A673 (cell line): ENCODE measurements at places on chromosomes 7 and 10. TPM values are rescaled to one million over a fixed set of nuclear protein-coding genes. Genes with fewer than 3 reads are reported as not detected.

- H3K4me1 ChIP-seq = peaks cover 12% of the 10 kb centered on the region
- DNase-seq = peak; percentile 8
- no peak overlapping the region for H3K4me3 ChIP-seq
Observed at GRCh38 chr7:111594602-111595001, 32.3 kb upstream of the IMMP2L start.

DNA sequence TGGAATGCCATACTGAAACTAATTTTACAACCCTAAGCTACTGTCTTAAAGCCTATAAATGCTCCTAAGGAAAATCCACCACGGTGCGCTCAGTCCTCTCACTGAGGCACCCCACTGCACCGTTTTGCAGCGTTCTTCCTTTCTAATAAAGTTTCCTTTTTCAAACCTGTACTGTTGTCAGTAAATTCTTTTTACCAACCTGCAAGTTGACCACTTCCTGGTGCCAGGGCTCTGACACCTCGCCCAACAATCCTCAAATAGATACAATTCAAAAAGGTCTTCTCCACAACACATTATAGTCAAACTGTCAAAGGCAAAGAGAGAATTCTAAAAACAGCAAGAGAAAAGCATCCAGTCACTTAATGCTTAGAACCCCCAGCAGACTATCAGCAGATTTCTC lies 42.8 kb downstream of the HERPUD2 start:
- no peaks in the 10 kb centered on the region for H3K27me3 ChIP-seq
- no peak overlapping the region for H3K27ac ChIP-seq
- H3K4me1 ChIP-seq = peaks cover 15% of the 10 kb centered on the region

DNA sequence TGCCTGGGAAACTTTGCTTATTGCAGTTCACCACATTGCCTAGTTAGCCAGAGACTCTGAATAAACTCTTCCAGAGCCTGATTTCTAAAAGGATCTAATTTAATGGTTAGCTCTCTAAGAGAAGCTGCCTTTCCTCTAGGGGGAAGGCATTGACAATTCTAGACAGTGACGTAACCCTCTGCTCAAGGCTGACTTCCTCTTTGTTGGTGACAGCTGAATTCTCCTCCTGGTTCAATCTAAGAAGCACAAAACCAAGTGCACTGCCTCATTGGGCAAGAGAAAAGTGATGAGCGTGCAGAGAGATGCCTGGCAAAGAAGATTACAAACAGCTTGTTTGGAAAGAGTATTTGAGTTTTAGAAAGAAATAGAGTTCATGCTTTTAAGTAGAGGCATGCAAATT lies 102.7 kb downstream of the MACC1 start:
- no peaks in the 10 kb centered on the region for H3K36me3 ChIP-seq
- DNase-seq = peak; percentile 46
- H3K27ac ChIP-seq = no peak overlapping the region
- H3K4me3 ChIP-seq = no peak overlapping the region
- no peaks in the 10 kb centered on the region for H3K4me1 ChIP-seq
- peaks cover 19% of the 10 kb centered on the region for H3K27me3 ChIP-seq

GRCh38 chr7:120521761-120522737 lies 249.1 kb downstream of the KCND2 start:
- no peaks in the 10 kb centered on the region for H3K27me3 ChIP-seq
- H3K27ac ChIP-seq = no peak overlapping the region
- no peak overlapping the region for H3K4me3 ChIP-seq
- no peak for DNase-seq

- no peaks in the 10 kb centered on the region for H3K27me3 ChIP-seq
- DNase-seq = no peak
- no peak overlapping the region for H3K27ac ChIP-seq
- H3K4me1 ChIP-seq = peaks cover 24% of the 10 kb centered on the region
Observed at GRCh38 chr10:28554952-28555351, 22.0 kb downstream of the WAC start.

DNA sequence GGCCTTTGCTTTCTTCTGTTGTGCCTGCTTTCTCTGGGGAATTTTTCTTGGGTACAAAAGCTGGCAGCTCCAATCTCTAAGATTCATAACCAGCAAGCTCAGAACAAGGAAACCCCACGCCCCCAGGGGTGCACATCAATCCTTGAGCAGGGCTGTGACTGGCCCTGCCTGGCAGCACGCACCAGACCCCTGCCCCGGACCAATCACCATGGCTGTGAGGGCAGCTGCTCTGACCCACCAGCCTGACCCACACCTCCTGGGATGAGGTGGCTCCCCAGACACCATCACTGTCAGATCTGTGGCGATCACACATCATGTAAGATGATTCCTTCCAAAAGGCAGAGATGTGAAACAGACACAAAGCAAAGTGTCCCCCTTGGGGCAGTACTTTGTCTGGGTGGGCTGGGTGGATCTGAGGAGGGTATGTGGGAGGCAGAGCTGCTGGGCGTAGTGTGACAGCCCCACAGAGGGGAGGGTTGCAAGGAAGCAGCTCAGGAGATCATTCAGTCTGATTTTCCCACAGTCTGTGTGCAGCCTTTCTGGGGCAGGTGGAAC lies 175.5 kb upstream of the SHH start:
- DNase-seq = no peak
- no peaks in the 10 kb centered on the region for H3K4me1 ChIP-seq
- no peak overlapping the region for H3K4me3 ChIP-seq

- no peak overlapping the region for H3K4me3 ChIP-seq
- H3K4me1 ChIP-seq = no peaks in the 10 kb centered on the region
- no peak for DNase-seq
- H3K27me3 ChIP-seq = no peaks in the 10 kb centered on the region
- H3K27ac ChIP-seq = no peak overlapping the region
- H3K36me3 ChIP-seq = no peaks in the 10 kb centered on the region
Observed at GRCh38 chr7:15128716-15129115, 226.2 kb upstream of the DGKB start.

DNA sequence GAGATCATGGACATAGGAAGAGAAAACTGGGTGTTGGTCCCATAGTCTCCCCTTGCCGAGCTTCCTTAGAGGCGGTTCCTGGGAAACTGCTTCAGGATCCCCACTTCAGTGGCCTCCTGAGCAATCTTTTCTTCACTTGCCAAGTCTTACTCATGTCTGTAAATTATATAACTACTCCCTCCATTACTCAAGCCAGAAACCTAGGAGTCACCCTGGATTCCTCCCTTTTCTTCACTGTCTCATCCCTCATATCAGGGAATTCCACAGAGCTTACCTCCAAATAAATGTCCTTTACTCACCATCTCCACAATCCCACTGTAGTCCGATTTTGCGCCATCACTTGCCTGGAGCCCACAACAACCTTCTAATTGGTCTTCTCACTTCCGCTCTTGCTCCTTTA lies 29.1 kb upstream of the TRUB1 start:
- no peaks in the 10 kb centered on the region for H3K36me3 ChIP-seq
- H3K27ac ChIP-seq = no peak overlapping the region

GRCh38 chr7:73715648-73716317 lies 3.7 kb downstream of the STX1A start:
- peak overlapping the region; percentile 74 for H3K27ac ChIP-seq
- H3K27me3 ChIP-seq = no peaks in the 10 kb centered on the region

DNA sequence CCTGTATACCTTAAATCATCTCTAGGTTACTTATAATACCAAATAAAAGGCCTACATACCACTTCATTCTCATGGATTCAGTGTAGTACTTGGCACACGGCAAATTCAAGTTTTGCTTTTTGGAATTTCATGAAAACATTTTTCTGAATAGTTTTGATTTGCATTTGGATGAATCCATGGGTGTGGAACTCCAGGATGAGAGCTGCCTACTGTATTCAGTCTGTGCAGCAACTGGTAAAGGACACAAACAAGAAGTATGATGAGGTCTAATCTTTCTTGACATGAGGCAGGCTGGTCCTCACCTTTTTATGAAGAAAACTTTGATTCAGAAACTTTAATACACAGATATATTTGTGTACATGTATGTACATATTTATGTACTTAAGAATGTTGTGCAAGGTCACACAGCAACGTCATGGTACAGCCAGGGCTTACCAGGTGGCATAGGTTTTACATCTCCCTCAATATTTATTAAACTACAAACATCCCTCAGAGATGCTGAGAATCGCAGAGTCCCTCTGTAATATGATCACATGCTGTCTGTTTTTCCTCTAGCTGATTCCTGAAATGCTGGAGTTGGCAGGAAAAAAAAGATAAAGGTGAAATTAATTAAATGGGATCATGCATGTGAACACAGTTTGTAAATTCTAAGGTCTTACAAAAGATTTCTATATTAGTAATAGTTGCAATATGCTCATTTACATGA lies 239.6 kb downstream of the PRKG1 start:
- no peaks in the 10 kb centered on the region for H3K36me3 ChIP-seq
- H3K4me3 ChIP-seq = no peak overlapping the region
- no peaks in the 10 kb centered on the region for H3K4me1 ChIP-seq
- no peaks in the 10 kb centered on the region for H3K27me3 ChIP-seq
- no peak overlapping the region for H3K27ac ChIP-seq
- no peak for DNase-seq

DNA sequence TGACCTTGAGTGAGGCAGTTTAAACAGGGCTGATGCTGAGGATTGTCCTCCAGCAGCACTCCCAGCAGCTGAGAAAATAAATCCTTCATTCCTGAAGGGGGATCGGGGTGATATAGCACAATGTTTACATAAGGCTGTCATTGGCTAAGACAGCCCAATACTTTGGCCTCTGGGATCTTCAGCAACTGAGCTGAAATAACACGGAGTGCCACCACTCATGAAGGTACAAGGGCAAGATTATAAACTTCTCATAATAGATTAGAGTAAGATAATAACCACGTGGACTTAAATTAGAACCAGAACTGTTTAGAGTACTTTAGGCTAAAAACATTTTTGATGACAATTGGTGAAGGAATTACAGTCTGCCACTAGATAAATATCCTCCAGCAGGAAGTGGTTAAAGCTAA lies 70.0 kb upstream of the PAPSS2 start:
- no peaks in the 10 kb centered on the region for H3K36me3 ChIP-seq
- H3K4me3 ChIP-seq = no peak overlapping the region
- no peak for DNase-seq
- no peaks in the 10 kb centered on the region for H3K4me1 ChIP-seq
- no peak overlapping the region for H3K27ac ChIP-seq

- H3K27ac ChIP-seq = no peak overlapping the region
- H3K36me3 ChIP-seq = no peaks in the 10 kb centered on the region
- H3K4me1 ChIP-seq = no peaks in the 10 kb centered on the region
- H3K4me3 ChIP-seq = no peak overlapping the region
Observed at GRCh38 chr10:101141616-101142532, 10.8 kb downstream of the TLX1 start.

Gene DIP2C
- total RNA-seq = 13.2 and 16.5 TPM in 2 replicates

Gene CHCHD2
- total RNA-seq = 494 and 533 TPM in 2 replicates

Gene CYP3A7
- not detected in 2 replicates for total RNA-seq

Gene TMEM26
- total RNA-seq = not detected in 2 replicates
